ENCODE measurements at places on chromosomes 16 and 17. TPM values are rescaled to one million over a fixed set of nuclear protein-coding genes. Genes with fewer than 3 reads are reported as not detected.

GRCh38 chr17:34312080-34312479 lies 7.2 kb upstream of the CCL8 start:
- DNase-seq, result no peak

GRCh38 chr17:49365667-49366066 lies 3.6 kb upstream of the ZNF652 start:
- no peak for DNase-seq

- peak; percentile 93 for DNase-seq
These were observed at the start of the genes HCFC1R1 and THOC6 for GRCh38 chr16:3023669-3024478. HCFC1R1 (minus strand) TSS chr16:3023942; CDS start chr16:3023941, 1 bp downstream. THOC6 (plus strand) TSS chr16:3024035; CDS start chr16:3024327, 292 bp downstream.

DNA sequence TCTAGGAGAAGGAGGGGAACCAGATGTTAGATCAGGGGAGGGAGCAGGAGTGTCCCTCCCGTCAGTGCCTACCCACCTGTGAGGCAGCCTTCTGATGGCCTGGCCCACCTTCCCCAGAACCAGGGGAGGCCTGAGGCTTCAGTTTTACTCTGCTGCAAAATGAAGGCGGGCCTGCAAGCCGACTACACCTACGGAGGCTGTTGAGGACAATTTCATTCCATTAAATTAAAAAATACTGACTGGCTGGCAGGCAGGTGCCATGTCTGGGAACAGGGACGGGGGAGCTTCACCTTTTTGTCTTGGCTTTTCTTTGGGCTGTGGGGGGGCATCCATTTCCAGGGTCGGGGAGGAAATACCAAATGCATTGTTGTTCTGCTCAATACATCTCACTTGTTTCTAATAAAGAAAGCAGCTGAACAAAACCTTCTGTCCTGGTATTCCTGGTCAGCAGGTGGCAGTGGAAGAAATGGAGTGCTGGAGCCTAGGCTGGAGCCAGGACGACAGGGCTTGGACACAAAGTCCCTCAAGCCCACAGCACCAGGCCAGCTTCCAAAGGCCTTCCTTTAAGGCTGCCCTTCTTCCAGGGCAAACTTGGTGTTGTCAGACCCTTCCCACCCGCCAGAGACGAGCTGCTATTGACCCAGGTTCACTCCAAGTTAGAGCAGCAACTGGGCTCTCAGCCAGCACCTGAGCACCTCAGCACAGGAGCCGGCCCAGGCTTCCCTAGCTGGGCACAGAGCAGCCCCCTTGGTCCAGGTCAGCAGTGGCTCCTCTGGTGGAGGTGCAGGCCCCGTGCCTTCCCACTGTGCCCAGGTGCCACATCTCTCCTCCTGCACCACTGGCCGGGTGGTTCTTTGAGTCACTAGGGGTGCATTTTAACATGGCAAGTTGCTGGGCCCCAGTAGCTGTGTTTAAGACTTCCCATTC lies 23.5 kb downstream of the PLCD3 start:
- DNase-seq, result no peak

- no peak for DNase-seq
These were observed 18.1 kb downstream of the LYRM1 start for GRCh38 chr16:20918486-20919239.

GRCh38 chr16:72369274-72369673 lies 197.3 kb upstream of the PMFBP1 start:
- no peak for DNase-seq

- peak; percentile 39 for DNase-seq
These were observed 385 bp downstream of the CFAP119 start for GRCh38 chr16:30761427-30761927.

- no peak for DNase-seq
These were observed 4.1 kb downstream of the IL4R start for GRCh38 chr16:27317738-27318391.

The HS3ST3A1 gene
- 0.53 TPM for total RNA-seq

The PDF gene
- 25.6 TPM for total RNA-seq

The CETP gene
- total RNA-seq, result not detected
